ENCODE measurements at places on chromosomes 7 and 10. TPM values are rescaled to one million over a fixed set of nuclear protein-coding genes. Genes with fewer than 3 reads are reported as not detected.

DNA sequence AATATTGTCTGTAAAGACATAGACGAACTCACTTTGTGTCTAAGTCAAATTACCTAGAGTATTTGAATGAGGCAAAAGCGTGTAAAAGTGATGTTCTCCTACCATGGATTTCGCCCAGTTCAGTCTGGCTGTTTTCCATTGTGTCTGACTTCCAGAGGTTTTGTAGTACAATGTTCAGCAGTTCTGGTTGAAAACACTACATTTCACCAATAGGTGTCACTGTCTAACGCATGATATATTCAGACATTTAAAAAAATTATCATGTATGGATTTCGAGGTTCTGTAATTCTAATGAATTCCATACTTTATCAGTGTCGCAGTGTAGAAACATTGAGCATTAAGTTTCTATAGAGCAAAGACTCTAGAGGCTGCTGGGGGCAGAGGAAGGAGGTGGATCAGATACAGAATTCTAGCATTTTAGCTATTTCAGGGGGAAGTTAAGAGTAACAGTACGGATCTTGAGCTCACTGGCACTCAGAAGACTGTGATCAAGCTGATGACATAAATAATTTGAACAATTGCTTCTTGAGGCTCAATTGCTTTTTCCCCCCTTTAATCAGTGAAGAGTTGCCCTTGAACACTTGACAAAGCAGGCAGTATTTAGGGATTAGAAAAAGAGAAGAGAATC, 196.9 kb upstream of the RHOBTB1 start:
- DNase-seq, result peak; percentile 47

DNA sequence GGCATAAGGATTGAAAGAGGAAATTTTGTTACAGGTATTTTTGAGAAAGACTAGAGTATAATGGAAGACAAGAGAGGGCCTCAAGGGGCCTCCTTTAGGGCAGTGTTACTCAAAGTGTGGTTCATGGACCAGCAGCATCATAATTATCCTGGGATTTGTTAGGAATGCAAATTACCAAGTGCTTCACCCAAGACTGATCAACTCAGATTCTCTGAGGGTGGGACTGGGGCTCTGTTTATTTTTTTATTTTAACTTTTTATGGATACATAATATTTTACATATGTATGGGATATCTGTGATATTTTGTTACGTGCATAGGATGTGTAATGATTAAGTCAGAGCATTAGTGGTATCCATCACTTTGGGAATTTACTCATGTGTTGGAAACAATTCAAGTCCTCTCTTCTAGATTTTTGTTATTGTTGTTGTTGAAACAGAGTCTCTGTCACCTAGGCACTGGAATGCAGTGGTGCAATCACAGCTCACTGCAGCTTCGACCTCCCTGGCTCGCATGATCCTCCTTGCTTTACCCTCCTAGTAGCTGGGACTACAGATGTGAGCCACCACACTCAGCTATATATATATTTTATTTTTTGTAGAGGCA, 2.2 kb upstream of the KCTD7 start:
- no peak for DNase-seq

- no peak for DNase-seq
These were observed 79.4 kb upstream of the PRR15 start for GRCh38 chr7:29484280-29484679.

SVOPL gene
- polyA plus RNA-seq, result 6.4 TPM
